ENCODE measurements at places on chromosomes 13 and 19.

GRCh38 chr19:38537071-38537936 lies 80.4 kb downstream of the MAP4K1 start:
- no peak for DNase-seq

DNA sequence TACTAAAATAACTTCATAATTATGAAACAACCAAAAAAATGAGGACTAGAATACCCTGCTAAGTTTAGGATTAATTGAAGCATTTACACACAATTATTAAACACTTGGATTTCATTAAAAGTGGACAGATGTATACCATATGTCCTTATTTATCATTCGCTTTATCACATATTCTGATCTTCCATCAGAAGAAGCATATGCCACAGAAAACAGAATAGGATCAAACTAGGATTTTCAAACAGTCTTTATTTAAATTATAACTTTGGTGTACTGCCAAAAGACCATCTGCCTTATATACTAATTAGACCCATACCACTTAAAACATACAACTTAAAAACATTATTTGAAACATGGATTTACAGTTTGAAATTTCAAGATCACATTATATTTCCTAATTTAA lies 727.1 kb upstream of the KLHL1 start:
- DNase-seq, result no peak

- DNase-seq, result no peak
Measured at GRCh38 chr13:87712012-87712411, 40.8 kb downstream of the SLITRK5 start.

DNA sequence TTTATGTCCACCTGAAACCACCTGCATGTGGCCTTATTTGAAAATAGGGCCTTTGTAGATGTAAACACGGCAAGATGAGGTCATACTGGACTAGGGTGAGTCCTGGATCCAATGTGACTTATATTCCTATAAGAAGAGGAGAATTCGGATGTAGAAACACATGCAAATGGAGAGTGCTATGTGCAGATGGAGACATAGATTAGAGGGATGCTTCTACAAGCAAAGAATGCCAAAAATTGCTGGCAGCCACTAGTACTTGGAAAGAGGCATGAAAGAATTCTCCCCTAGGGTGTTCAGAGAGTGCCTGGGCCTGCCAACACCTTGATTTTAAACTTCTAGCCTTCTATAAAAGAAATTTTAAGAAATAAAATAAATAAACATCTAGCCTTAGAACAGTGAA lies 226.1 kb downstream of the RFC3 start:
- no peak for DNase-seq

GRCh38 chr13:34748596-34748995 lies 193.5 kb upstream of the NBEA start:
- no peak for DNase-seq

DNA sequence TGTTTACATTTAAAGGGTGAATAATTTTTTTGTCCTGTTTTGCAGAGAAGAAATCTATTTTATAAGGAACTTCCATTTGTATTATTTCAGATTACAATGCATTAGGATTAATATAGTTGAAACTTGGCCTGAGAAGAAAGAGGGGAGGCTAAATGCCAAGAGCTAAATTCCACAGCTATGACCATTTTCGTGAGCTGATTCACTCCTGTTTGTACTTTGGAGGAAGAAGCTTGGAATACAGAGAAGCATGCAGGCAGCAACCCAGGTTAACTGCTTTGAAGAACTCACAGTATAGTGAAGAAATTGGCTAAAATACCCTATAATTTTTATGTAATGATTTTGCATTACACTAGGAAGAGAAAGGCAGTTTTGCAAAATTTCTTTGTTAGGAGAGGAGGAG lies 309.4 kb upstream of the KLF12 start:
- DNase-seq, result no peak

- no peak for DNase-seq
Measured at GRCh38 chr19:43625918-43626579, 6.6 kb upstream of the ZNF428 start.

DNA sequence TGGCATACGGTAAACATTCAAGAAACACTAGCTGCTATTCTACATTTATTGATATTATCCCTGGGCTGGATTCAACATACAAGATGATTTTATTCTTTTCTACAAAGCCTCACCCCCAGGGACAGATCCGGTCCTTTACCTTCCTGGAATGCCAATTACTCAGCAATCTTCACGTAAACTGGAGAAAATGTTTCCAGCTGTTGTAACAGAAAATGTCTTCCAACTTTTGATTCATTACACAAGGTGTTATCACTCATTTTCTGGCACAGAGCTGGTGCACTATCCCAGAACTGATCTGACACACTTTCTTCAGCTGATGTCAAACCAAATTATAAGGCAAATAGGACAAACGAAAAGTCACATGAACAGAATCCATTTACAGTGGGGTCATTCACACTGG lies 33.1 kb downstream of the DCLK1 start:
- DNase-seq, result no peak

DNA sequence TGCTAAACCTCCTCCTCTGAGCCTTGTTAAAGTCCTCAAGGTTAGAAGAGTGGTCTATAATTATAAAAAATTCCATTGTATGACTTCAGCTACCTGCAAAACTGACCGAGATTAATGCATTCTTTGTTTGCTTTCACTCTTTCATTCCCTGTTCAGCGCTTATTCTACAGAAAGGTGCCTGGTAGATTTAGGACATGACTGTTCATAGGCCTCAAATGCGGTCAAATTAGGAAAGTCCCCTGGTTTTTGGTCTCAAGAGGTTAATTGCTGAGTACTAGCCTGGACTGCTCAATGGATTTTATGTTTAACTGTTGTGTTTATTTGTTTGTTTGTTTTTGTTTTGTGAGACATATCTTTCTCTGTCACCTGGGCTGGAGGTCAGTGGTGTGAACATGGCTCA lies 35.4 kb downstream of the KL start:
- no peak for DNase-seq

- DNase-seq, result no peak
Measured at GRCh38 chr13:96898646-96899254, 95.5 kb downstream of the OXGR1 start.

DNA sequence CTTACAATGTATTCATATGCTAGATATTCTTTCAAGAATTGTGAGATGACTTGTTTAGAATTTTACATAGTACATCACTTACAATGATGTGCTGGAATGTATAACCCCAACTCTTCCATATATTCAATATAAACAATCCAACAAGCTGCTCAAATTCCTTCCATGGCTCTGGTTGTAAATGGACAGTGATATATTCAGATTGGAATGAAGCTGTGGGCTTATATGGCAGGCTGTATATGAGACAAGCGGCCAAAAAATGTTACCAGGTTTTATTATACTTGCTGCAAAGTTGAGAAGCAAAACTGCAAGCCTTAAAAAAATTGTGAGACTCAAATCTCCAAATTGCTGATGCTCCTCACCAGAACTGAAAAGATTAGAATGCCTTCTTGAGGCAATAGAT lies 83.6 kb upstream of the KLF12 start:
- DNase-seq, result no peak

GRCh38 chr13:92150606-92151005 lies 752.2 kb downstream of the GPC5 start:
- no peak for DNase-seq

GRCh38 chr13:113881614-113882266 lies 17.9 kb upstream of the GAS6 start:
- peak; percentile 49 for DNase-seq

DNA sequence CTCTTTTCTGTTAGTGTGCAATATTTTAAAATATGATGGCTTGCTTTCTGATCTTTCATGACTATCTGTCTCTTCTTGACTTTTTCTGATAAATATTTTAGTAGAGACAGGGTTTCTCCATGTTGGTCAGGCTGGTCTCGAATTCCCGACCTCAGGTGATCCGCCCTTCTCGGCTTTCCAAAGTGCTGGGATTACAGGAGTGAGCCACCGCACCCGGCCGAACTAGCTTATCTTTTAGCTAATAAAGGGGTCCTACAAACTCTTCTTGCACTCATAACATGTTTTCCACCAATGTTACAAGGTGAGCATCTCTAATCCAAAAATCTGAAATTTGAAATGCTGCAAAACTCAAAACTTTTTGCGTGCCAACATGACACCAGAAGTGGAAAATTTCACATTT lies 535.2 kb upstream of the PCDH20 start:
- no peak for DNase-seq

GRCh38 chr13:29892151-29892550 lies 41.7 kb upstream of the UBL3 start:
- no peak for DNase-seq

GRCh38 chr13:35961461-35962220 lies 169.5 kb downstream of the DCLK1 start:
- no peak for DNase-seq

DNA sequence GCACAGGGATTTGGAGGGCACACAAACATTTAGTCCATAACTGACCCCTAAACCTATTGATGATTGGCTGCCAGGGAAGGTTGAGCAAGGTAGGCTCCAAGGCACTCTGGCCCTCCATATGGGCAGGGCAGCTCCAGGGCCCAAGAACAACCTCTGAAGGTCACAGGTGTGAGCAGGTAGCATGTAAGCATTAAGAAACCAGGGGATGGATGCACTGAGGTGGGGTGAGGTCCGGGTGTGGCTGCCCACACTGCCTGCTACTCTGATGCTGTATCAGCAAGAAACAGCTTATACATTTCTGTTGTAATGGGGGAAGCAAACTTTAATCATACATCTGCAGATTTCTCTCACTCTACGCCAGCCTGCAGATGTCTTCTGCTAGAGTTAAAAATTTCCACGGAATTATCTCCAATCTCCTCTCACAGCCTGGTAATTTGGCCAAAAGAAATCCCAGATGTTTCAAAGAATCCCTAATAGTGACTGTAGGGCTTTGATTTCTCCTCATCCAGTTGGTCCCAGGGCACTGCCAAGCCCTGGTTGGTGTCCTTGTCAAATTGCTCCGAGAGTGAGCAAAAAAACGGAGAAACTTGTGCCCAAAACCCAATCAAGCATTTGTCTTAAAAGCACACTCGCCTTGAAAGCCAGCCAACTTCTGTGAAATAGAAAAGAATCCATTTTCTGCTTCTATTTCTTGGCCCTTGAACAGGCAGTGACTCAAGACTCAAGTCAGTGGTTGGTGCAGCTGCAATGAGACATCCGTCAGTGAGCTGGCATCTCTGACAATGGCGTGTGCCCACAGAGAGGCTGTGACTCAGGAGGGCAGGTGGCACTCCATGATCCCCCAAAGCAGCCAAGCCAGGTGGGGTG lies 72.5 kb upstream of the MRI1 start:
- DNase-seq, result no peak

GRCh38 chr19:29395111-29395733 lies 130.6 kb upstream of the VSTM2B start:
- no peak for DNase-seq

GRCh38 chr19:31821346-31821745 lies 472.1 kb upstream of the TSHZ3 start:
- no peak for DNase-seq

DNA sequence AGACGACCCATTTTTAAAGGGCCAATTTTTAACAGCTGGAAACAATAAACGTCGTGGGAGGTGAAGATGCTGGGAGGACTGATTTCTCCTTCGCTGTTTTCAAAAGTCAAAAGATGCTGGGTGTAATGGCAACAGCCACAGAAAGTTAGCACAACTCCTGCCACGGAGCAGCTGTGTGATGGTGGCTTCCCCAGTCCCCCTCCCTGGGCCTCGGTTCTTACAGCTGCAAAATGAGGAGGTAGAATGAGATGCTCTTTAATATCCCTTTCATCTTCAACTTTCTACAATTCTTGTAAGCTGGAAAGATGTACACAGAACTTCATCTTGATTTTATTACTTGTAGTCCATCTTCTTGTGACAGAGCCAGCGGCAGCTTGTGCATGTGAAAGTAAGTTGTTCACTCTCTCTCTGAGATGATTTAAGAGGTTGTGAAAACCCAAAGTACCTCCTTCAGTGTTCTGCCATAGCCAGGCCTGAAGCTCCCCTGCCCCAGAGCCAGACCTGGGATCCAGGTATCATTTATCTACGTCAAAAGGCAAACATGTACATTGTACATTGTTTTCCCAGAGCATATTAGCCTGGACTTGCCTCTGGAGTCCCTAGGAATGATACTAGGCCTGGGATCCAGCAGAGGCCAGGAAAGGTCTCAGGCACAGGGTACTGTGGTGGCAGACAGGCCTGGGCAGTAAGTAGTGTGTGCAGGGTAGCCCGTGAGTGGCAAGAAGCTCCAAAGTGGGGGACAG lies 3.4 kb upstream of the UBE2L5 start:
- DNase-seq, result no peak

DNA sequence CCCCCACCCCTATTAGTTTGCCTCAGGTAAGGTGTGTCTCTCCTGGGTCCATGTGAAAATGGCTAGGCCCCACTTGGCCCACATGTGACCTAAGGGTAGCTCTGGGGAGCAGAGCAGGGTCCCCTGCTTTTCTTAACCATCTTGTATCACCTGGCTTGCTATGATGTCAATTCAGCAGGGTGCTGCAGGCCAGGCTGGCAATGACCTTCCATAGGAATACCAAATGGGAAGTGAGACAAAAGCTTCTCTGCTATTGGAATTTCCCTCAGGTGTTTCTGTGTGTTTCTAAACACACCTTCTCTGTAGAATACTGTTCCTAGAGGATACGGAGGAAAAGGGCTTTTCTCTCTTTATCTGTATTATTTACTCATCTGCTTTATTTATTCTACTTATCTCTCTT lies 35.7 kb upstream of the DACH1 start:
- no peak for DNase-seq

DNA sequence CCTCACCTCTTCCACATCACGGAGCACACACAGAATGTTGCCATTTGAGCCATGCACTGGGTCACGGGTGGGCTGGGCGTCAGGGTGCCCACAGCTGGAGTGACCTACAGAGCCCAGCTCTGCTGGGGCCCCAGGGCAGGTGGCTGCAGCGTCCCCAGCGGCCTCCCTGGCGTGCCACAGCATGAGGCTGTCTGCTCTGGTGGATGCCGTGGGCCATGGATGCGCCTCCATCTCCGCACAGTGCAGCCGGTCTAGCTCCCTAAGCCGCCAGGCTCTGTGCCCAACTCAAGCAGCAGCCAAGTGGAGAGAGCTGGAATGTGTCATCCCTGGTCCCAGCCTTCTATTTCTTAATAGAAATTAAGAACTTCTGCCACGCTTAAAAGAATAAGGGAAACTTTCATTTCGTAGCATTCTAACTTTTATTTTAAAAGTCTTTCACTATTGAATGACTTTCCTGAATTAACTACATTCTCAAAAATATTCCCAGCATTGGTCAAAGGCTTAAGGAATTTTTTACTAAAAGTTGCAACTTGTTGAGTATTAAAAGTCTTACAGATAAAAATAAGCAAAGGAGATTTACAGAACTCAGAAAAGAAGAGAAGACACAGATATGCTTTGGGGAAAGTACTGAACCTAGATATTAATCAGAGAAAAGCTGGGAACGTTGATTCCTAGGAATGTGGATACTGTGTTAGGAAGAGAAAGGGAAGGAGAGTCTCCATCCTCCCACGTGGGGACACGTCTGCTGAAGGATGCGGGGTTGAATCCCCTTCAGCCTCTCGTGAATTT lies 59.3 kb downstream of the ATP11A start:
- DNase-seq, result peak; percentile 55

DNA sequence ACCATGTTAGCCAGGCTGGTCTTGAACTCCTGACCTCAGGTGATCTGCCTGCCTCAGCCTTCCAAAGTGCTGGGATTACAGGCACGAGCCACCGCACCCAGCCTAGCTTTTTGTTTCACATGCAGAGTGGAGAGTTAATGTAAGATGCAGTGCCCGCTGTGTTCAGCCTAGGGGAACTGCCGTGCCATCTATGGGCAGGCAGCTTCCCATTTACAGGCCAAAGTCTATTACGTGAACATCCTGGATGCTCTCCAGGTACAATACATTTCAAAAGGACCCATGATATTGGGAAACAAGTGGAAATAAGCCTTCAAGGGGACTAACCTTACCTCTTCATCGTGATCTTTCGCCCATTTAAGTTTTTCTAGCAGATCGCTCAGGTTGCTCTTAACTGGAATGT lies 10.1 kb downstream of the POGLUT2 start:
- no peak for DNase-seq

- DNase-seq, result no peak
Measured at GRCh38 chr19:4593409-4593851, 33.9 kb upstream of the SEMA6B start.
